Activated CD4-positive, alpha-beta T cell treated with anti-CD3 and anti-CD28 coated beads for 48 hours (primary cell): ENCODE measurements at places on chromosomes 3 and 15.

GRCh38 chr3:197680955-197681521 lies 55.7 kb downstream of the RUBCN start:
- no peak for DNase-seq

- peak; percentile 61 for DNase-seq
Measured at GRCh38 chr15:89171136-89172072, 50.0 kb downstream of the RLBP1 start.

DNA sequence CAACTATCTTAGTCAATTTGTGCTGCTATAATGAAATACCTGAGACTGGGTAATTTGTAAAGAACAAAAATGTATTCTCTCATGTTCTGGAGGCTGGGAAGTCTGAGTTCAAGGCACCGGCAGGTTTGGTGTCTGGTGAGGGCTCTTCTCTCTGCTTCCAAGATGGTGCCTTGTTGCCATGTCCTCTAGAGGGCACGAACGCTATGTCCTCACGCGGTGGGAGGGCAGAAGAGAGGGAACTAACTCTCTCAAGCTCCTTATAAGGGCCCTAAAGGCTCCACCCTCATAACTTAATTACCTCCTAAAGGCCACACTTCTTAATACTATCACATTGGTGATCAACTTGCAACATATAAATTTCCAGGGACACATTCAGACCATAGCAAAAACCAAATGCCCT lies 108.4 kb downstream of the ADAMTSL3 start:
- no peak for DNase-seq

- DNase-seq = no peak
Measured at GRCh38 chr3:135632556-135633065, 332.9 kb upstream of the PPP2R3A start.

DNA sequence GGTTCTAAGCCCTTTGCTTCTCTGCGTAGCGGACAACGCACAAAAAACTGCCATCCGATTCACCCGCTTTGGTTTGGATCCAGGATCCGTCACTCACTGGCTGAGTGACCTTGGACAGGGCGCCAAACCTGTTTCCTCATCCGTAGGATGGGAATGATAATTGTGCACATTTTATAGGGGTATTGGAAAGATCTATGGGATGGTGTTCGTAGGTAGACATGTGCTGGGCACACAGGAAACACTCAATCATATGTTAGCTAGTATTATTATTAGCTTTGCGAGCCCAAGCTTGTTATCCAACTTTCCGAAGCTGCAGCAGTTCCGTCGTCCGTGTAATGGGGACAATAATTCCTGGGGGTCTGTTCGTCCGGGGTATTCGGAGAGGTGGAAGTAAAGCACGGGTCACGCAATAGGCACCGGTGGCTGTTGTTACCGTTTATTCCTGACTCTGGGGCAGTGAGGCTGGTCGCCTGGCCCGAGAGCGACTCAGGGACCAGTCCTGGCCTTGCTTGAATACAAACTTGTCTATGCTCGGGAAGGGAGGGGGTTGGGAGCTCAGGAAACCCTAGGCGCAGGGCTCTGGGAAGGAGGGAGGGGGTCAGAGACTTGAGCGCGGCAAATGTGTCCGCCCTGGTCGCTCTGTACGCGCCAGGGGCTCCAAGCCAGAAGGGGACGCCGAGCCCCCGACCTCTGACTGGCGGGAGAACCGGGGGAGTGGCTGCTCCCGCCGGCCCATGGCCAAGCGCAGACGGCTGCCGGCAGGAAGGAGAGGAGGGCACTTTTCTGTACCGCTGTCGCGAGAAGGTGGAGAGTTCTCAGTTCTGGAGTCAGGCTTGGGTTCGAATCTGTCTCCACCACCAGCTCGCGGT lies 1.3 kb downstream of the SPSB4 start:
- no peak for DNase-seq

DNA sequence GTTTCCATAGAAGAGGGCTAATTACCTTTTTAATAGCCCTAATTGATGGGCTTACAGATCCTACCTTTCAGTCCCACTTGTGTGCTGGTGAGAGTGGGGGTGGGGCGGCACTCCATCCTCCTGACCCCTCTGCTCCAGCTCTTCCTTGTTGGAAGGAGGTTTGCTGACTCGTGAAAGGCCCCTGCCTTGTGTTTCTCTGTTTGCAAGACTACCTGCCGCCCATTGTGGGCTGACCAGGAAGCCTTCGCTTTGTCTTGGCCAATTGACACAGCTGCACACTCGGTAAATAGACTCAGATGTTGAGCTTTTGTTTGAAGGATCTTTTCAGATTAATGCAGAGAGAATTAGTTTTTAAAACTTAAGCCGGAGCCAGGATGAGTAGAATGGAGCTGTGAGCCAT lies 197.3 kb upstream of the HES1 start:
- DNase-seq = no peak

DNA sequence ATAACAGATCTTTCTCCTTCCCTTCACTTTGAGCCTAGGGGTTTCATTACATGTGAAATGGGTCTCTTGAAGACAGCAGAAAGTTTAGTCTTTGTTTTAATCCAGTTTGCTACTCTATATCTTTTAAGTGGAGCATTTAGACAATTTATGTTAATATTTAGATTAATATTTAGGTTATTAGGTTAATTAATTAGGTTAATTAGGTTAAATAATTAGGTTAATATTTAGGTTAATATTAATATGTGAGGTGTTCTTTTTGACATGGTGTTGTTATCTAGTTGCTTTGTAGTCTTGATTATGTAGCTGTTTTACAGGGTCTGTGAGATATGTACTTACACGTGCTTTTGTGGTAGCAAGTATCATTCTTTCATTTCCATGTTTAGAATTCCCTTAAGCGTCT lies 312.9 kb downstream of the NEK10 start:
- DNase-seq = no peak
